Upper lobe of left lung (tissue), 6 donors: ENCODE measurements at places on chromosomes 2 and 18. TPM values are rescaled to one million over a fixed set of nuclear protein-coding genes. Genes with fewer than 3 reads are reported as not detected.

Gene ADAM23
- not detected for total RNA-seq

Gene IL36RN
- total RNA-seq, result not detected

Gene NXPH2
- total RNA-seq, result not detected

DNA sequence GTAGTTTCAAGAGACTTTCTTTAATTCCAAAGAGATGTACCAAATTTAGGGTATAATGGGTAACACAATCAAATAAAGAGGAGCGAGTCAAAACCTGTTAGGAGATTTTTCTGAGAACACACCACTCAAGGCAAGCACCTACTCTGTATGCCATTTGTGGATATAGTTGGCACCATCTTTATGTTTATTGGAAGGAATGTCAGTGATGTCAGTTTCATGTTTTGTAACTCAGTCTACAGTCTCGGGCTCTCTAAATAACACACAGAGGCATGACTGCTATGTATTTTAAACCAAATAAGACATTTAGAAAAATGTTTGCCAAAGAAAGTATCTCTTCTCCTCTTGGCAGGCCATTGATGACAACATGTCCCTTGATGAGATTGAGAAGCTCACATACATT is 59.7 kb downstream of the CPS1 start:
- H3K27me3 ChIP-seq, result no peaks in the 10 kb centered on the region
- DNase-seq, result no peak
- no peaks in the 10 kb centered on the region for H3K36me3 ChIP-seq
- H3K4me1 ChIP-seq, result no peaks in the 10 kb centered on the region

- no peaks in the 10 kb centered on the region for H3K36me3 ChIP-seq
- no peaks in the 10 kb centered on the region for H3K27me3 ChIP-seq
- H3K4me3 ChIP-seq, result no peak overlapping the region
- no peak overlapping the region for H3K27ac ChIP-seq
- DNase-seq, result peak; percentile 60
Observed at GRCh38 chr18:49819823-49820671, 6.7 kb upstream of the ACAA2 start.

DNA sequence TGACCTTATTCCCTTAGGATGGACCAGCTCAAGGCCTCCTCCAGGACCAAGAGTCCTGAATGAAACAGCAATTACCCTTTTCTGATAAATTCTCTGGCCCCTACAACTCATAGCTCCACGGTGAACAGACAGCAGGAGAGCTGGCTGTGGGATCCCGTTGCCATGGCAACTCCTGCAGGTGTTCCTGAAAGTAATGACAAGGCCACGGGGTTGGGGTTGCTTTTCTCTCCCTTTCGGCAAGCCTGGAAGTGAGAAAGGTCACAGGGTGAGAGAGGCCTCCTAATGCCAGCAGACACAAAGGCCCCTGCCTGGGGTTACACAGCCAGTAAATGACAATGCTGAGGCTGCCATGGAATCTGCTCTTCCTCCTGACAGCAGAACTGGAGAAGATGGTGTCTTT is 403.0 kb downstream of the NBAS start:
- H3K4me1 ChIP-seq, result peaks cover 8% of the 10 kb centered on the region
- DNase-seq, result no peak
- H3K27me3 ChIP-seq, result no peaks in the 10 kb centered on the region
- H3K4me3 ChIP-seq, result no peak overlapping the region
- H3K27ac ChIP-seq, result no peak overlapping the region
- no peaks in the 10 kb centered on the region for H3K36me3 ChIP-seq
